ENCODE measurements at places on chromosomes 2 and 18. TPM values are rescaled to one million over a fixed set of nuclear protein-coding genes. Genes with fewer than 3 reads are reported as not detected.

DNA sequence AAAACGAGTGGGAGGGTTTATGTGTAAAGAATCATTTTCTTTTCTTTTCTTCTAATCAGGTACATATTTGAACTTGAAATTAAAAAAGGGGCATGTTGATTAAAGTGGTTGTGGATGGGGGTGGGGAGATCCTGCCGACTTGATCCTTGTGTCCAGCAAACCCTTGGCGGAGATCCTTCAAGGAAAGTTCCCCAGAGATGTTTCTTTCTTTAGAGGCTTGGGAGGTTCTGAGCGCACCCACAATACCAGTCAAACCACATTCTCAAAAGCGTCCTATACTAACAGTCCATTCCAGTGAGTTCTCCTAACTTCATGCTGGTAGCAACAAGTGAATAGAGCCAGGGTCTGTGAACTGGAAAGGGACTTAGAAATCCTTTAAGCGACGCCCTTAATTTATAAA, 49.2 kb downstream of the MYCN start:
- DNase-seq = peak; percentile 38
- H3K27me3 ChIP-seq = no peaks in the 10 kb centered on the region

The HRH4 gene
- total RNA-seq = 0.09 TPM

GRCh38 chr2:186717320-186718007, 23.6 kb downstream of the FAM171B start:
- H3K4me1 ChIP-seq = no peaks in the 10 kb centered on the region
- H3K36me3 ChIP-seq = no peaks in the 10 kb centered on the region
- DNase-seq = no peak
- no peaks in the 10 kb centered on the region for H3K27me3 ChIP-seq

The SFT2D3 gene
- 9.3 TPM for total RNA-seq

- no peak overlapping the region for H3K27ac ChIP-seq
- H3K4me1 ChIP-seq = no peaks in the 10 kb centered on the region
- no peak for DNase-seq
- no peaks in the 10 kb centered on the region for H3K27me3 ChIP-seq
These were observed 110.6 kb downstream of the WDSUB1 start for GRCh38 chr2:159175927-159176326.

The FLACC1 gene
- total RNA-seq = 1.4 TPM

- no peak overlapping the region for H3K27ac ChIP-seq
- H3K4me1 ChIP-seq = no peaks in the 10 kb centered on the region
- no peak for DNase-seq
- H3K36me3 ChIP-seq = no peaks in the 10 kb centered on the region
- peaks cover 39% of the 10 kb centered on the region for H3K27me3 ChIP-seq
These were observed 271.5 kb downstream of the HRH4 start for GRCh38 chr18:24731981-24732380.

GRCh38 chr2:238670111-238670585, 177.7 kb upstream of the TWIST2 start:
- no peak for DNase-seq
- H3K27me3 ChIP-seq = peaks cover 28% of the 10 kb centered on the region
- no peak overlapping the region for H3K27ac ChIP-seq
- H3K36me3 ChIP-seq = no peaks in the 10 kb centered on the region

DNA sequence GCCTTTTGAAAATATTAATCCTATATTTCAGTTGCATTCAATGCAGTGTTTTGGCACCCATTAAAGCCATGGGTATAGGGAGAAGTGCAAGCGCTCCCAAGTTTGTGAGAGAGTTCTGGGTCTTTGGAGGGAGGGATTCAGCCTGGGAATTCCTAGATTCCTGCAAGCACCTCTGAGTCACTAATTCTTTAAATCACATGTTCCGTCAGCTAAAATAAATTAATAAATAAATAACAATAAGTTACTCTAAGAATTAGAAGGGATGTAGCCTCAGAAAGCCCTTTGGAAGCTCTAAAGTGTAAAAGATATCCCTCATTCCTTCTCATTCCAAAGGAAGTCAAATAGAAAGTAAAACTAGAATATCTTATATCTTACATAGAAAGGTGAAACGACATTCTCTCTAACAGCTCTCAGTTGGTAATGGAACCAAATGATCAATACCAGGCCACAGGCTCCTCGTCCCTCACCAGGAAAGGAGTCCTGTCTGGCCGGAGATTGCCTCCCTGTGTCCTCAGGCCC, 222.4 kb upstream of the RBBP8 start:
- peak overlapping the region; percentile 70 for H3K27ac ChIP-seq
- H3K4me3 ChIP-seq = peak overlapping the region; percentile 74
- no peak for DNase-seq
- peaks cover 5% of the 10 kb centered on the region for H3K36me3 ChIP-seq
- peaks cover 43% of the 10 kb centered on the region for H3K4me1 ChIP-seq
- no peaks in the 10 kb centered on the region for H3K27me3 ChIP-seq

The TNFAIP6 gene
- 1.7 TPM for total RNA-seq

GRCh38 chr18:76657911-76658470, 162.9 kb upstream of the ZNF516 start:
- DNase-seq = no peak
- no peaks in the 10 kb centered on the region for H3K36me3 ChIP-seq

DNA sequence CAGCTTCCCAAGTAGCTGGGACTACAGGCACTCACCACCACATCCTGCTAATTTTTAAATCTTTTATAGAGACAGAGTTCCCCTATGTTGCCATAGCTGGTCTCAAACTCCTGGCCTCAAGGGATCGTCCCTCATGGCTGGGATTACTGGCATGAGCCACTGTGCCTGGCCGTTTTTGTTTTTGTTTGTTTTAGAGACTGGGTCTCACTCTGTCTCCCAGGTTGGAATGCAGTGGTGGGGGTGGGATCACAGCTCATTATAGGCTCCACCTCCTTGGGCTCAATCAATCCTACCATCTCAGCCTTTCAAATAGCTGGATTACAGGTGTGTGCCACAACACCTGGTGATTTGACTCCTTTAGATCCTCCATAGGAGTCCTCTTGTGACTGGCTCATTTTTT, 19.5 kb upstream of the ZDBF2 start:
- peaks cover 14% of the 10 kb centered on the region for H3K4me1 ChIP-seq
- H3K4me3 ChIP-seq = no peak overlapping the region
- H3K27me3 ChIP-seq = peaks cover 48% of the 10 kb centered on the region
- no peak for DNase-seq
- H3K27ac ChIP-seq = no peak overlapping the region
- H3K36me3 ChIP-seq = peaks cover 4% of the 10 kb centered on the region

The ADAM23 gene
- 6.1 TPM for total RNA-seq

The DCDC2C gene
- total RNA-seq = not detected

The STK16 gene
- 26.7 TPM for total RNA-seq

DNA sequence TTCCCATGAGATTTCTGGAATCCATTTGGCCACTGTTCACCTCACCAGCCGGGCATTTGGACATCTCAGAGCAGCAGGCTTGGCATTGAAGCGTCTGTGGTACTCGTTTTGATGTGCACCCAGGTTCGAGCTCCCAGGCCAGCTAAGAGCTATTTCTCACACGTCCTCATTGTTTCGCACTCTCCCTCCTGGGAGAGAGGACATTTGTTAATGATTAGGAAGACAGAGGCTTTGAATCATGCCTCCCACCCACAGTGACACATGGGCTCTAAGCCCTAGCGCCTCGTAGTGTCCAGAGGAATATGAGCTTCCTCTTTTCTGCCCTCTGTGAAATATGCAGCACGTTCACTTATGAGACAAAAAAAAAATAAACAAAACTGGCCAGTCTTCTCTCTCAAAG, 361.8 kb downstream of the RND3 start:
- no peaks in the 10 kb centered on the region for H3K27me3 ChIP-seq
- no peaks in the 10 kb centered on the region for H3K36me3 ChIP-seq
- peak overlapping the region; percentile 69 for H3K27ac ChIP-seq
